ENCODE measurements at places on chromosomes 3 and 15. TPM values are rescaled to one million over a fixed set of nuclear protein-coding genes. Genes with fewer than 3 reads are reported as not detected.

FILIP1L gene
- polyA plus RNA-seq = 75.1 TPM

KCNMB2 gene
- 0.06 TPM for polyA plus RNA-seq

P3H2 gene
- polyA plus RNA-seq = 9.8 TPM

CNTN3 gene
- polyA plus RNA-seq = 10.2 TPM

LINGO1 gene
- polyA plus RNA-seq = 3.7 TPM

GNAT1 gene
- not detected for polyA plus RNA-seq

KAT2B gene
- 14.6 TPM for polyA plus RNA-seq

LRRIQ4 gene
- not detected for polyA plus RNA-seq

HIGD2B gene
- not detected for polyA plus RNA-seq

CLN6 gene
- polyA plus RNA-seq = 22.0 TPM

NEK11 gene
- polyA plus RNA-seq = 3.0 TPM

DNA sequence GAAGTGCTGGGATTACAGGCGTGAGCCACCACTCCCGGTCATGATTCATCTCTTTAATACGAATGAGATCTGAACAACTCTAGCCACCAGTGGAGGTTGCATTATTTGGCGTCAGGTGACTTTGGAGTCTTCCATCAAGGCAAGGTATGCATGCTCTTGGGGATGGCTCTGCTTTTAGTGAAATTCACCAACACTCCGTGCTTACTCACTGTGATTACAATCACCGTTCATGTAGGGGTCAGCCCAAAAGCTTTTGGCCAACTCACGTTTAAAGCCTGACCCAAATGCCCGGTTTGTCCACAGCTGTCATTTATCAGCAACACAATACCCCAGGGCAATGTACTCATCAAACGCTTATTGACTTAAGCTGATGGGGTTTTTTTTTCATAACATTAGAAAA lies 155.4 kb downstream of the PDZRN3 start:
- DNase-seq = no peak

DNA sequence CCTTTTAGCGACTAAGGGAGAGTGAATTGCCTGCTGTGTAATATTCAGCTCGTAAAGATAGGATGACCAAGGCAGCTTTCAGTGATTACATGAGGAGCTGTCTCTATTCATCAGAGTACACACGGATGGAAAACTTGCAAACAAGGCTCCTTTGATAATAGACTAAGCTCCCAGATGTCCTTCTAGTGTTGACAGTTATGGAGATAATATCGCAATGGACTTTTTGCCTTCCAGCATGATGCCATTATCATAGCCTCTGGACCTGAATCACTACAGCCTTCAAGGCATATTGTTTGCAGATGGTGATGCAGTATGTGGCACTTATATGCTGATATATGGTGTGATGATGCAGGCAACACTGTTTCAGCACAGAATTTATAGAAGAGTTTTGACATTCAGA lies 93.9 kb downstream of the ECT2 start:
- DNase-seq = no peak

- no peak for DNase-seq
Measured at GRCh38 chr3:56681984-56682461, 1.0 kb downstream of the TASOR start.

- no peak for DNase-seq
Measured at GRCh38 chr15:57586661-57587424, 4.9 kb upstream of the MYZAP start.

DNA sequence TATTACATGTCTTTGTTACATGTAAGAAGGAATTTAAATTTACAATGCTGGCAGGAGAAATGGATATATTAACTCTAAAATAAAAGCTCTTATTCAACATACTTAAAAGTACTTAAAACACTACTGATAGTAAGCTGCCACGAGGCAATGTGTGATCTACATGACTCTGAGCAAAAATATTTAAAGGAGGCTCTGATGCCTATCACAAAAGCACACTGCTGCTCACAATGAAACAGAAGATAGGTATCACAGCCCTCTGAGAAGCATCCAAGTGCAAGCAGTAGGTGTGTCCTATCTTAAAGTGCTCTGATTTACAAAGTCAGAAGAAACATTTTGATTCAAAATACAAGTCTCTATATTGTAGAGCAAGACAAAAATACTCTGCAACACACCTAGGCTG lies 371.2 kb upstream of the WNT5A start:
- peak; percentile 33 for DNase-seq

DNA sequence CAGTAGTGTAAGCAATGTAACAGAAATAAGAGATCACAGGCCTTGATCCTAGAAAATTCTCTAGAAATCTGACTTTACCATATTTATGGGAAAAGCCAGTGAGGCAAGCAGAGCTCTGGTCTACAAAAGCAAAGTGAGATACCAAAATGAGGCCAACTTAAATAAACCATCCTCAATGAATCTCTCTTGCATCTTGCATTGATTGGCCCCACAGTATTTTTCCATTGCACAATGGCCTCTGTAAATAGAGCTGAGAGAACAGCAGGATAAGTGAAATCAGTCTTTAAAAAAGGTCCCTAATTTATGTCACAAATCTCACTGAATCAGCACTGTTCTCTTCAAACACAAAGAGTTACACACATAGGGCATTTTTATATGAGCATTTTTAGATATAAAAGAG lies 8.9 kb downstream of the CFAP20DC start:
- no peak for DNase-seq

DNA sequence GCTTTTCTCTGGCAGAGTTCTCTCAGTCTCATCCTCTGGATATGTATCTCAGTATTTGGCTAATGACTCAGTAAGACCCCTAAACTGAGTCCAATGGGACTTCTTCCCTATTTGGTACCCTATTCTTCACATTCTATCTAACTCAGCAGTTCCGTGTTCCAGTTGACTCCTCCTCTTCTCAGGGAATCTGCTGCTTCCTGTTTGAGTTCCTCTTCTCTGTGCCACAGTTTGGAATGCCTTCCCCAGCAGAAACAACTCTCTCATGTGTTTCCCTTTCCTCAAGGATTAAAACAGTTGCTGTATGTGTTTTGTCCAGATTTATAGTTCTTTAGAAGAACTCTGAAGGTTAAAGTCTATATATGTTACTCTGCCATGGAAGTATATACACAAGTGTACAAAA lies 344.0 kb upstream of the RARB start:
- no peak for DNase-seq

DNA sequence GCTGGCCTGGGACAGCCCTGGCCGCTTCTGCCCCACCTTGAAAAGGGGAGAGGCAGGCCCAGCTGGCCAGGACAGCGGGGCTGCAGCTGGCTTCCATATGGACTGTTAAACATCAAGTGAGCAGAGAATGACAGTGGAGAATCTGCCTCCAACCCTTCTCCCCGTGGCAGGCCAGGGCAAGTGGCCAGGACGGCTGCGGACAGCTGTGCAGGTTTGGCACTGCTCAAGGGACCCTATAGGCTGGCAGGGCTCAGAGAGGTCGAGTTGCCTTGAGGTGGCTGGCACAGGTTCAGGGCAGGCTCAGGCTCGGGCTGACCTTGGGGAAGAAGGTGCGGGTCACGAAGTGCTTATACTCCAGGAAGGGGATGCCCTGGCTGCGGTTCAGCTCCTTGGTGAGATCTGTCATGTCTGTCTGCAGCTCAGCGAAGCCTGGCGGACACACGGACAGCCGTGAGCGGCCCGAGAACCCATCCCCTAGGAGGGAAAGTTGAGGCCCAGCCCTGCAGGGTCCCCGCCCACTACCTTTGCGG lies 24.3 kb downstream of the H1-8 start:
- DNase-seq = no peak

- DNase-seq = no peak
Measured at GRCh38 chr15:67836477-67836876, 3.4 kb downstream of the RNU6-1 start.

GRCh38 chr15:98257290-98257689 lies 296.8 kb downstream of the ARRDC4 start:
- no peak for DNase-seq

DNA sequence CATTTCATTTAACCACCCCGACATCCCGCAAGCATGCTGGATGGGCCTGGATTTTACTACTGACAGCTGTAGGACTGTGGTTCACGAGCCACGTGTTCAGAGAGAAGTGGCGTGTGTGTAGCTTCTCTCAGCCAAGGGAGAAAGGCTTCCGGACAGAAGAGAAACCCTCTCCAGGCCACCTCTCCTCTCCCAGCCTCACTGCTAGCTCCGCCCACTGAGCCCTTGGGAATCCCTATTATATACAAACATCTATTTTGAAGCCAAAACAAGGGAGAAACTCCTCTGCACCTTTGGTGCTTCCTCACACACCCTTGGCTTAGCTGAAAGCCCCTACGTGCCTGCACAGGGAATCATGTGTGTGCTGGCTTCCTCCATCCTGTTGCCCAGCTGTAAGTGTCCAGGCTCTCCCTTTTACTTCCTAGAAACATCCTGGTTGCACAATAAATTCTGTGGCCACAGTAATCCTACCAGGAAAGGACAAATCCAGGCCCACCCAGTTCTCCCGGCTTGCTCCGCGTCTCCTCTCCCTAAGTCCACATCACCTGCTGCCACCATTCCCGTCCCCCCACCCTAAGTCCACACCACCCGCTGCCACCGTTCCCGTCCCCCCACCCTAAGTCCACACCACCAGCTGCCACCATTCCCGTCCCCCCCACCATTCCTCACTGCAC lies 30.5 kb downstream of the PCSK6 start:
- DNase-seq = no peak

- DNase-seq = no peak
Measured at GRCh38 chr3:134253475-134254226, 3.0 kb upstream of the RYK start.

DNA sequence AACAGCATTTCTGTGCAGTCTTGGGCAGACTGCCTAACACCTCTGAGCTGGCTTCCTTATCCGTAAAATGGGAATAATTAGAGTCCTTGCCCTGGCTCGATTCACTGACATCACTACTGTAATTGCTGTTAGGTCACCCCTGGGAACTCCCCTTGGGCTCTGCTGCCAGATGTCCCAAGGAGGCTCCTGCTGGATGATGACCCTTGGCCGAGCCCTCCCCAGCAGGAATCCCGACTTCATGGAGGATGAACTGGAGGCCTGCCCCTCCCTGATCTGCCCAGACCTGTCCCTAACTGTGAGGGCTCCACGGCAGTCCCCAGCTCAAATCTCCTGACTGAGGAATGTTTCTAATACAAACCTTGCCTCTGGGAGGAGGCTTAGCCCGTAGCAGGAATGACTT lies 18.0 kb downstream of the ESYT3 start:
- DNase-seq = no peak

DNA sequence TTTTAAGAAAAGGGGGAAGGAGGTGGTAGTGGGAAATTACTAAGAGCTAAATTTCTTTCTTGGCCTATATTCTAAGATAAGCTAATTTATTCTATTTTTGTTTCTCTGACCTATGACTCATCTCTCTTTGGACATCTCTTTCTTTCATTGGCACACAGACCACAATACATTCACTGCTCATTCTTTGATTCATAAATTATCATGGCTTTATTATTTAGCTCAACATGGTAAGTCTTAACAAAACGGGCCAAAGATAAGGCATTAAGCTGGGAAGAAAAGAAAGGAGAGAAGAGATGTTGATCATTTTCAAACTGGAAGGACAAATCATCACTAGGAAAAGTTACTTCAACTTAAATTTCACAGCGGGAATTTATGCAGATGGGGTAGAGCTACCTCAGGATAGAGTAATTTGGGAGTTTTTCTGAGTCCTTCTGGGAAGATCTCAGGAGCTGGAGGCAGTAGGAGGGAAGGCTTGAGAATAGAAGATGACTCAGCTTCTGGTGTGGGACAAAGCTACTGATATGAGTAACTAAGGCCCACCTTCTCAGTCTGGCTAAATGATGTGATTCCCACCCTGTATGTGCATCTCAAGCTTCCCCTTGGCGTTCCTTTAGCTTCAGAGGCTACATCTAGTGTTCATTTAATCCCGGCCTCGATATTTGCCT lies 7.5 kb upstream of the ALCAM start:
- DNase-seq = no peak

GRCh38 chr3:164192974-164193373 lies 885.3 kb downstream of the SI start:
- no peak for DNase-seq

DNA sequence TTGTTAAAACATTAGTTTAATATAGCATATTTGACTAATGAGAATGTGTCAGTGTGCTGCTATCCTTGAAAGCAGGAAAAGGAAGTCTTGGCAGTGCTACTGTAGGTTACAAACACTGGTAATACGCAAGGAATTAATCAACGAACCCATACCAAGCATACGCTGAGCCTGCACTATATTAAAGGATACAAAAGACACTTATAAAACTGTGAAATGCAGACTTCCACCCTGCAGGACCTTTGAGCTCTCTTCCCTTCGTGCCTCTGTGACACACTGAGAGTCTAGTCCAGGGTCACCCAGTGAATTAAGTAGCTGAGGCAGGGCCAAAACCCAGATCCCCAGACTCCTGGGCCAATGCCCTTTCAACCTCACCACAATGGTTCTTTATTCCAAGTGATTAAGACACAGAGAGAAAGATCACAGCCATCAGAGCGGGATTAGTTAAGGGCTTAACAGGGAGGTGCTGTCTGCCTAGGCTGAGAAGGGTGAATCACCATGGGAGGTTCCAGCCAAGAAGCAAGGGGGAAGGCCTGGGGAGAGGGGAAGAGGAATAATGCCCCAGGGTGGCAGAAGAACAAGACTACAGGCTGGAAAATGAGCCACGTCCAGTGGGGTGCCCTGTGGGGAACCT lies 6.8 kb downstream of the ANXA2 start:
- DNase-seq = no peak

DNA sequence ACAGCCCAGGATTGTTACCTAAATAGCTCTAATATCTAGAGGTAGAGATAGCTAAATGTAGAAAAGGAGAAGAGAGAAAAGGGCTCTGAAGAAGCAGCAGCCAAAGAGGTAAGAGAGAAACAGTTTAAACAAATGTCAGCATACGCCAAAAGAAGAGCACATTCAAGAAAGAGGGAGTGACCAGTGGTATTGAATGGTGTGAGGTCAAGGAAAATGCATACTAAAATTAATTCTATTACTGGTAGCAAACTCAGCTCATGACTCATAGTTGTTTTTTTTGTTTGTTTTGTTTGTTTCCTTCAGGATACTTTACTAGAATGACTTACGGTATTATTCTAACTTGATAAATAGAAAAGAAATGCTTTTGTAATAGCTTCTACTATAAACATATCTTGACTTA lies 86.5 kb upstream of the FXR1 start:
- no peak for DNase-seq

- no peak for DNase-seq
Measured at GRCh38 chr3:97438131-97438530, 326.4 kb upstream of the ARL6 start.

- DNase-seq = no peak
Measured at GRCh38 chr3:112689989-112690388, 49.0 kb upstream of the CCDC80 start.

- DNase-seq = no peak
Measured at GRCh38 chr3:123635217-123635616, 50.4 kb upstream of the HACD2 start.

GRCh38 chr3:126180477-126181397 lies at the start of gene ALDH1L1:
Gene ALDH1L1 (minus strand): TSS chr3:126180586. CDS start chr3:126160979, 19,607 bp downstream.
- peak; percentile 45 for DNase-seq

- no peak for DNase-seq
Measured at GRCh38 chr15:28260722-28261121, 61.3 kb downstream of the HERC2 start.

Data from urinary bladder (tissue), 4 donors.